Stimulated activated CD8-positive, alpha-beta memory T cell treated with anti-CD3 and anti-CD28 coated beads, Interleukin-15, amount 100 ng/mL, for 48 hours (primary cell): ENCODE measurements at places on chromosomes 5 and 9.

DNA sequence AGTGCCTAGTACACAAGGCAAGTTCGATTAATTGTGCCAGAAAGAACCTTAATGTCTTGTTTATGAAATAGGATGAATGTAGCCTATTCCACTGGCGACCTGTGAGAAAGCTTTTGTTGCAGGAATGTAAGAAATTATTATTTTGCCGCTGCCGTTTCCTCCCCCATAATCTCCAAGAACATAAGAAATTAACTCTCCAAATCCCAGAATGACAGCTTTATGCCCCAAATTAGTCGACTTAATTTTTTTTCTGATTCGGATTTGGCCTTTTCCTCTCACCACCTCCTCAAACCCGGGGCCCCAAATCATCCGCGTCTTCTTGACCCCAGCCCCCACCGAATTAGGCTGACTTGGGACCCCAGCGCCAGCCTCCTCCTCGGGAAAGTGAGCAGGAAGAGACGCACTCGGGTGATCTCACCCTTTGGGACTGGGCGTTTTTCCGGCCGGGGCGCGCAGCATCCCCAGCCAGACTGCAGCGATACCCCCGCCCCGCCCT lies 682 bp upstream of the SPTAN1 start:
- no peak for DNase-seq

- no peak for DNase-seq
Measured at GRCh38 chr5:58854441-58854840, 271.6 kb downstream of the RAB3C start.

DNA sequence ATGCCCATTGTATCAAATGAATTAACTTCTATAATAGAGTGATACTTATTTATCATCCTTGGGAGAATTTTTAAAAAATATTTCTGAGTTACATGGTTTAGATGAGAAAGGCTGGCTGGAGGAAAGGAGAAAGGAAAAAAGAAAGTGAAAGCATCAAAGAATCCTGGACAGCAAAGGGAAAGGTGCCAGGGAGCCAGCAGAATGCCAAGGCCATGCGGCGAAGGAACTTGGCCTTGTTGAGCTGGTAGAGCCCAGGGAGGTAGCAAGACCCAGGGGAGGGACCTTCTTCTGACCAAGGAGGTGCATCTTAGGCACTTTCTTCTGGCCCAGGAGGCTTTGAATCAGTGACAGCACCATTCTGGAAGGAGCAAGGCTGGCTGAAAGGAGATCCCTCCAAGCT lies 240.5 kb downstream of the ENC1 start:
- no peak for DNase-seq

- no peak for DNase-seq
Measured at GRCh38 chr9:15286161-15286821, 20.7 kb downstream of the TTC39B start.

- DNase-seq = no peak
Measured at GRCh38 chr5:97876272-97876671, 693.2 kb upstream of the RIOK2 start.
